ENCODE measurements at places on chromosomes 5 and 9.
A peak's percentile ranks its signal among the peaks of the same experiment; 100 is the strongest.

- DNase-seq = no peak
These were observed 837.1 kb upstream of the C9orf72 start for GRCh38 chr9:28410411-28410810.

- DNase-seq = no peak
These were observed 152.9 kb upstream of the ISL1 start for GRCh38 chr5:51230336-51230735.

- DNase-seq = no peak
These were observed 525.8 kb downstream of the AGTPBP1 start for GRCh38 chr9:85215961-85216360.

GRCh38 chr5:93611273-93611975 lies 28.4 kb downstream of the NR2F1 start:
- DNase-seq = no peak

- DNase-seq = no peak
These were observed 23.8 kb upstream of the FBP1 start for GRCh38 chr9:94663140-94663539.

DNA sequence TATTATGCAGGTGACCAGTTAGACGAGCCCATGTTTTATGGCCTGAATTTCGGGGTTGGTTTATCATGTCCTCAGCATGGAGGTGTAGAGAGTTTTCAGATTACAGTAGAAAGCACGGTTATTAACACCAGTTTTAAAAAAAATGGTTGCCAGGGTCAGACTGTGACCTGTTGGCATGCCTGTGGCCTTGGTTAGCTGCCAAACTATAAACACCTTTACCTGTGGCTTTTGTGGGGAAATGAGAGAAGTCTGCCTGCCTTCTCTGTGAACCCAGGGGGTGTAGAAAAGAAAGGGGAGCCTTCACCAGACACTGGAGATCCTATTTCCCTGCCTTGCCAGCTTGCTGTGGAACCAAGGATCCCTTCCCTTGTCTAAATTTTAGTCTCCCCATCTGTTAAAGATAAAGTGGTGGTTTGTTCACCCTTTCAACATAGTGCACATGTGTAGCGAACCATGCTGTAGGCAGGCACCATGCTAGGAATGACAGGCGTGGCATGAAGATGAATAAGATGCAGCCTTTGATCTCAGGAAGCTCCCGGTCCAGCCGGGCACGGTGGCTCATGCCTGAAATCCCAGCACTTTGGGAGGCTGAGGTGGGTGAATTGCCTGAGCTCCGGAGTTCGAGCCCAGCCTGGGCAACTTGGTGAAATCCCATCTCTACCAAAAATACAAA lies 6.1 kb upstream of the PHF19 start:
- DNase-seq = no peak

GRCh38 chr5:139212486-139212885 lies 14.3 kb upstream of the SIL1 start:
- no peak for DNase-seq

DNA sequence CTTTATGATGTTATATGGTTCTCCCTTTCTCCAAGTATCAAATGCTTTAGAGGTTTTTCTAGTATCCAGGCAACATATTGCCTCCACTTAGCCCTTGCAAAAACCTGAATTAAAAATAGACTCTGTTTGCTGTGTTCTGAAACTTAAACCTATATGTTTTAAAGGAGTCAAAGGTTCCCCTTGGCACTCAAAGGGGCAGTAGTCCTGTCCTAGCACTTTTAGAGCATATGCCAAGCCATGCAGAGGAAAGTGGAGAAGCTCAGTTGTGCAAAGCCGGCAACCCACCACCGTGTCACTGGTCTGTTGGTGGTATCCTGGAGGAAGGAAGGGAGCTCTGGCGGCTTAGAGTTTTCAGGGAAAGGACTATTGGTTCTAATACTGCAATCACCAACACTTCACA lies 154.3 kb downstream of the PIP5K1B start:
- DNase-seq = no peak

DNA sequence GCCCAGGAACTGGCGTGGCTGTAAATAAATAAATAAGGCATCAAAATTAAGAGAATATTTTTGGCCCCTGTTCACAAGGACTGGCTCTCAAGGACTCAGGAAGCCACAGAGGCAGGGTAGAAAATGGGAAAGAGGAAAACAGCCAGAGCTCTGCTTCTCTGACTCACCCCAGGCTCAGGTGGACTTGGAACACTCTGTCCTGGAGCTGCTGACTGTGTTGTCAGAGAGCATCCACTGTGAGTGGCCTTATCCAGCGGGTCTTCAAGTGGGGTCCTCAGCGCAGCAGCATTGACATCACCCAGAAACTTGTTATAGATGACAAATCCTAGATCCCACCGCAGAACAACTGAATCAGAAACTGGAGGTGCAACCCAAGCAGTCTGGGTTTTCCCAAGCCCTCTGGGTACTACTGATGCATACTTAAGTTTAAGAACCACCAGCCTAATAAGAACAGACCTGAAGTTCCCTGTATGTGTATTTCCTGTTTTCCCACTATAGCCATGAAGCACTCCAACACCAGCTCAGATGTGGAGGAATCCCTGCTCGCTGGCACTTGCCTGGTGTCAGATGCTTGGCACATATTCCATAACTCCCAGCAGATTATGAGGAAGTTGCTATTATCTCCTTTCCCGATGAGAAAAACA lies 20.5 kb downstream of the ADRA1B start:
- no peak for DNase-seq

DNA sequence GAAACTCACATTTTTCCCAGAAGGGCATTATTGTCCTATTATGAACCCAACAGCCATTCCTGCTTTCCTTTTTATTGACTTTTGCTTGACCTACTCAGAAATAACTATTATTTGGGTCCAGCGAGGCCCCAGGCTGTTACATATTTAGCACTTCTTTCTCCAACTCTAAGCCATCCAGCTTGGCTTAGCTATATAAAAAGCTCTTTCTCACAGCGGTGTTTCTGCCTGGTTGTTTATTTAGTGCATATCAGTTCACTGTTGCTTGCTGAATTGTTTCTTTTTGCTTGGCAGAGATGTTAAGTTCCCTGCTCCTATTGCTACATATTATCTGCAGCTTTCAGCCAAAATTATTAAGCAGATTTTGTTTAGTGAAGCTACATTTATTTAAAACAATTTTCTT lies 1156.8 kb upstream of the SEMA6A start:
- peak; percentile 13 for DNase-seq

GRCh38 chr9:20557890-20558565 lies 64.3 kb downstream of the MLLT3 start:
- DNase-seq = no peak

GRCh38 chr9:136696502-136696901 lies 9.2 kb upstream of the AGPAT2 start:
- no peak for DNase-seq

DNA sequence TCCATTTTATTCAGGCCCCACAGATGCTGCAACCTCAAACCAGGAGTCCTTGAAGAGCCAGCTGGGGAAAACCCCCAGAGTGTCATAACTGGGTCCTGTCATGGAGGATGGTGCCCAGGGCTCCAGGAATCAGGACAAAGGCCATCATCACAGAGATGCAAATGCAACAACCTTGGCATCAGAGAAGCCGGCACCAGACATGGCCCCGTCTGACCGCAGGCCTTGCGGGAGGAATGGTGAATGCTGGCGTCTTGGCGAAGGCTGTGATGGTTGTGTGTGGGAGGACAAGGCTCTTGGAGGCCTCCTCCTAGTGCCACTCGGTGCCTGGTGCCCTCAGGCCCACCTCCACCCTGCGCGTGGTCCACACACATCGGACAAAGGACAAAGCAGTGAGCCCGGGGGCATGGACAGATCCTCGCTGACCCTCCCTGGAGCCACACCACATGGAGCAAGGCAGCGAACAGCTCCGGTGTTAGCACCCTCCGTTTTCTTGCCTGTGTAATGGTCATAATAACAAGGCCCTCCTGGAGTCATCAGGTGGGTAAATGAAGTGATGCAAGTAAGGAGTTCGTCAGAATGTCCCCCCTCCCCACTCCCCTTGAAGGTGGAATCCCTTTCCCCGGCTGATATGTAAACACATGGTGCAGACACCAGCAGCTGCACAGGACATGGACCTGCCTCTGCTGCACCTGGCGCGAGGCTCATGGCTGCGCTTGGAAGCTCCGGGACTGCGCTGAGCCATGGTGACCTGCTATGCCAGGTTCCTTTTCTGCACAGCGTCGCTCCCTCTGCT lies 380.7 kb downstream of the IRX2 start:
- no peak for DNase-seq

- peak; percentile 22 for DNase-seq
These were observed 124.0 kb upstream of the TAF11L2 start for GRCh38 chr5:17373814-17374556.

DNA sequence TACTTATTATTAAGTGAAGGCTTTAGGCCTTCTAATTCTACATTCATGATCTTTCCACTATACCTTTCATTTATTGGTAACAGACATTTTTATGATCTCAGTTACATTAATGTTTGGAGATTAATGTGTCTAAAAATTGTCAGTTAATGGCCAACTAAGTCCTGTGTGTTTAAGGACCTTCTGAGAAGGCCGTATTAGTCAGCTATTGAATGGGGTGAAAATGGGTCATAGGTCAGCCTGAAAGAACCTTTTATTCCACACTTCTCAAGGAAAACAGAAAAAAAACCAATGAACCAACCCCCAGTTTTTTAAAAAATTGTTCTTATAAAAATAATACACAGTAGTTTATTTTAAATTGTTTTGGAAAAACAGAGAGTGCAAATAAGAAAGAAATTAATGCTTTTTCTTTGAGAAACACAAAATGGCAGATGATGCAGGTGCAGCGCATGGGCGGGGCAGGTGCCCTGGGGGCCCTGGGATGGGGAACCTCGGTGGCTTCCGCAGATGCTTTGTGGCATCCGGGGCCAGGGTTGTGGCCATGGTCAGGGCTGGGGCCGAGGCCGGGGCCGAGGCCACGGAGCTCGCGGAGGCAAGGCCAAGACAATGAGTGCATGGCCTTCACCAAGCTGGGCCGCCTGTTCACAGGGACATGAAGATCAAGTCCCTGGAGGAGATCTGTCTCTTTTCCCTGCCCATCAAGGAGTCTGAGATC lies 141.9 kb downstream of the SPATA31D1 start:
- no peak for DNase-seq

GRCh38 chr5:78698191-78698791 lies 49.7 kb upstream of the LHFPL2 start:
- DNase-seq = peak; percentile 79

- no peak for DNase-seq
These were observed 51.8 kb downstream of the BASP1 start for GRCh38 chr5:17269201-17269600.

All from EH (cell line).